Retina (tissue), 1 donor: ENCODE measurements at places on chromosomes 2 and 18.

DNA sequence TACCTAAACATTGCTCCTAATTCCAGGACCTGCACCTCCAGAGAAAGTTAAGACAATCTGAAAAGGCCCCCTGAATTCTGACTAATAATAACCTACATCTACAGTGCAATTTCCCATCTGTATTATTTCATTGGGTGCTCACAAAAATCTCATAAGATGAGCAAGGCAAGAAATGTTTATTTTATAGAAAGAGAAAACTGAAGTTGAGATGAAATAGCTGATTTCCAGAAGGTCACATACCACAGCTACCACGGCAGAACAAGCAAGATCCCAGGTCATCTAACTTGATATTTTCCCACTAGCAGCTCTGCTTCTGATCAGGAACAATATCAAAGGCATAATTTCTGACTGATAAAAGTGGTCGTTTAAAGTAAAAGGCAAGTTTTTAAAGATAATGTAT is 105.8 kb upstream of the COL5A2 start:
- DNase-seq: no peak

DNA sequence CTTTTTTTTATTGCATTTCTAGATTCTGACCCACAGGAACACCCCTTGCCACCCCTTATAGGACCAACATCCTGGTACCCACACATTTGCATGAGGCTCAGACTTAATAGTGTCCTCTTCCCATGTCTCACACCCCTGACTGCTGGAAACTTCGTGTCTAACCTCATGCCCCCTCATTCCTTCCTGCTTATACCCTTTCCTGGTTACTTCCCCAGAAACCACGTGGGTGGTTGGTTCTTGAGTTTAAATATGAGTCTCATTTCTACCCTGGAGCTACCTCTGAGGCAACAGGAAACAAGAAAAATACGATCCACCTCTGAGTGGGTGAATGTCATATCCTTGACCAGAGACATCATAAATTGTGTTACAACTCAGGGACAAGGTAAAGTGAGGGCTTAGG is 1.6 kb downstream of the TNP1 start:
- no peak for DNase-seq

GRCh38 chr2:50751311-50752031 is 280.5 kb downstream of the NRXN1 start:
- DNase-seq: no peak

GRCh38 chr2:19363474-19363778 is 5.0 kb upstream of the OSR1 start:
- no peak for DNase-seq

- no peak for DNase-seq
Measured at GRCh38 chr2:194618432-194618831, 1038.6 kb upstream of the SLC39A10 start.

- DNase-seq: no peak
Measured at GRCh38 chr2:36338124-36338826, 17.3 kb upstream of the CRIM1 start.
